ENCODE measurements at places on chromosomes 2 and 18.

GRCh38 chr2:41170589-41170988 is 718.7 kb upstream of the SLC8A1 start:
- DNase-seq = no peak

DNA sequence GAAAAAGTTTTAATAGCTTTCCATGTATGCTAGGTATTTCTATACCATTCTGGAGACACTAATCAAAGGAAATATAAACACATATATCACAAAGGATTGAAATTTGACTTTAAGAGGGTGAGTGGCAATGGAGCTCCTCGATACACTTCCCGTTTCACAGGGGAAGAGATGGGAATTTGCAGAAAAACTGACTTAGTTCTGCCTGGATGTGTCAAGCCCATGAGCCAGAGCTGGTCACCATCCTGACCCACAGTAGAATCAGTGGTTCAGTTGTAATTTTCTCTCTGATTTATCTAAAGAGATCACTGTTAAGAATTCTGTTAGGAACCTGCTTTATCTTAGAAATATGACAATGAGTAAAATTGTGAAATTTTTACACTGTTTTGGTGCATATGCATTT is 34.2 kb downstream of the PLCL1 start:
- no peak for DNase-seq

DNA sequence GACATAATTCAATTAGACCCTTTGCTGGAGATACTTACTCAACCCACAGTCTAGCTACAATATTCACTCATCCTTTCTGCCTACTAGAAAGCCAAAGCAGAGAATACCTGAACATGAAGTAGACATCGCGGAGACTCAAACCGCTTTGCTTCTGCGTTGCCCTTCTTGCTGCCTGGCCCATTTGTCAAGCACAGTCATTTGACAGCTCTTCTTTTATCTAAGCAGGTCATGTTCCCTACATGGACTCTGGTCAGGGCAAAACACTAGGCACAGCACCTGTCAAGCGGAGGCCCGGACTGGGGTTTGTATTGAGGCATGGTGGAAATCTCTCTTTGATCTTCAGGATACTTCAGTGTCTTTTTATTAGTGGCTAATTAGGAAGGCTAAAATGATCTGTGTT is 89.7 kb downstream of the FARSB start:
- DNase-seq = no peak

DNA sequence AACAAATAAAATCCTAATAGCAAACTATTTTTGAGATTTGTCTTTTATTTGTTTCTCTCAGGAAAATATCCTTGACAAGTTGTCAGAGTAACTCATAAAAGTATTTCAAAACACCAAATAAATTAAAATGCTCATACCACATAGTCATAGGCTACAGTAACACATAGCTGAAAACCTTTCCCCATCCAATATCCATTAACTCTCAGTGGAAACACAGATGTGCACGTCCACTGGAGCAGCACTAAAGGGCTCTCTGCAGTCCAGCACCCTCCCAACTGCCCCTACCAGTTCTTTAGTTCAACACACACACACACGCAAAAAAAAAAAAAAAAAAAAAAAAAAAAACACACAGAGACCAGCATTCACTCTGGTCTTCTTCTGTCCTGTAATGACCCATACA is 879 bp upstream of the XDH start:
- no peak for DNase-seq

DNA sequence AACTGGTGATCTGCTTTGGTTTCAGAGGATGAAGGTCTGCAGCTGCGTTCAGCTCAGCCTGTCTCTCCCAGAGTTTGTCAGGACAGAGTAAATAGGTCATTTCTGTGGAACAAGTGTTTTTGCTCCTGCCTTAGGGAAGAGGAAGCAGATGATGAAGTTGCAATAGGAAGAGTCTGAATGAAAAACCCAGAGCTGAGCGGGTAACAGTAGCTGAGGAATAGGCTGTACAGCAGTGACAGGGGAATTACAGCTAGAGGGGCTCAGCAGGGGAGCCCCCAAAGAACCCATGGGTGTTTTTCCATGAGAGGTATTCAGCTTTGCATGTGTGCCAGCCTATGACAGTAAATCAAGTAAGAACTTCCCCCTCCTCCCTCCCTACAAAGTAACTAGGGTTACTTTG is 10.3 kb upstream of the CYBRD1 start:
- no peak for DNase-seq

- no peak for DNase-seq
Measured at GRCh38 chr18:48962994-48963561, 12.3 kb upstream of the SMAD7 start.

- no peak for DNase-seq
Measured at GRCh38 chr18:25604894-25605597, 253.1 kb upstream of the ZNF521 start.

DNA sequence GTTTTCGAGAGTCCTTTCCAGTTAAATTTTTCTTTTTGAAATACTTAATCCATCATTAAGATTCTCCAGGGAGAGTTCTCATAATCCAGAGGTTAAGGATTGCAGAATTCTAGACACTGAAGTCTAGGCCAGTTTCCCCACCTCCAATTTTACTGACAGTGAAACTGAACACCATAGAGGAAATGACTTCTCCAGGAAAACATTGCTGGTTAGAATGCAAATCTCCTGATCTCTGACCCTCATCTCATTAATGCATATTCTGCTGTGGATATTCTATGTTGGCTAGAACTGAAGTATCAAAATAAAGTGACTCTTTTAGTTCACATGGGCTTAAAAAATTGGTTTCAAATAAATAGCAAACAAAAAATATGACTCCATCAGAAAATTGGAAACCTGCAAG is 105.8 kb upstream of the UGP2 start:
- DNase-seq = no peak

DNA sequence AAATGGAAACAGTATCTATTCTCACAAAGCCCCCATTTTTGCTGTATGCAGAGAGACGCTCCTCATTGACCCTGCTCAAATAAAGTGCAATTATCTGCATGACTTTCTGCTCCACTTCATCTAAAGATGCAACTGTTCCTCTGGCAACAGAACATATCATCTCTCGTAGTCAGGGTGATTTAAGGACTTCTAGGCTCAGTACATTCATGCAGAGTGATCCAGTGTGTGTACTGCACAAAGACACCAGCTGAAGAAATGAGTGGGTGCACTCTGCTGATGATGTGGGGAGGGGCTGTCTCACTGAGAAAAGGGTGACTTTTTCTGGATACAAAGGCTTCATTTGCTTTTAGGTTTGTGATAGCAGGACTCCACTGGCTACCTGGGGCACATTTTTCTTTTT is 355.2 kb downstream of the GALNT13 start:
- DNase-seq = no peak

- DNase-seq = no peak
Measured at GRCh38 chr2:147375073-147375472, 469.8 kb upstream of the ACVR2A start.

DNA sequence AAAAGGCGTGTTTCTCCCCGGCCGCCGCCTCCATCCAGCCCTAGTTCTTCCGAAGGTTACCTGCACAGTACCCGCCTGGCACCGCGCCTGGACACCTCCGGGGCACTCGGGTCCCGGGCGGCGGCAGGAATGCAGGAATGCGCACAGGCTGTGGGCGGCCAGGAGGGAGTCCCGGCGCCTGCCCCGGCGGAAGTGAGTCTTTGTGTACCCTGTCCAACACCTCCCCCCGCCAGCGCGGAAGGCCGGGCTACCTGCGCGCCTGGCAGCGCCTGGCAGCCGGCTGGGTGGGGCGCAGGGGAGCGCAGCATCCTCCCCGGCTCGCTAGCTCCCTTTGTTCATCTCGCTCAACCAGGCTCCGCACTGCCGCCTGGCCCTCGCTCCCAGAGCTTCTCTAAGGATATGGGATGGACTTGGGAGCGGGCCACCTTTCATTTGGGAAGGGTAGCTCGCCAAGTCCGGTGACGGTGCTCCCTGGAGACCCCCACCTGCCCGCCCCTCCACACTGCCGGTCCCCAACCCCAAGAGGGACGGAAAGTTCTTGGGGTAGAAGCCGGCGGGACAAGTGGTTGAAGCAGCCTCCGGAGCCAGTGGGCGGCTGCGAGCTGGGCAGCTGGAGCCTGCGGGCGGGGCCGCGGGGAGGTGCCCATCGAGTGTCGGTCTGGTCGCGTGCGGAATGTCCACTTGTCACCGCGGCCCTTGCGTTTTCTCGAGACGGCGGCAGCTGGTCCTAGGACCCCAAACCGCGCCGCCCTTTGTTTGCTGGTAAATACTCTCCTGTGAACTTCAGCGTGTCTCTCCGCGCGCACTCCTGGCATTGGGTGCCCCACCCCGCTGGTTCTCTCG is 1.2 kb upstream of the ST6GAL2 start:
- no peak for DNase-seq

GRCh38 chr2:57908736-57909161 is 137.9 kb upstream of the VRK2 start:
- no peak for DNase-seq

DNA sequence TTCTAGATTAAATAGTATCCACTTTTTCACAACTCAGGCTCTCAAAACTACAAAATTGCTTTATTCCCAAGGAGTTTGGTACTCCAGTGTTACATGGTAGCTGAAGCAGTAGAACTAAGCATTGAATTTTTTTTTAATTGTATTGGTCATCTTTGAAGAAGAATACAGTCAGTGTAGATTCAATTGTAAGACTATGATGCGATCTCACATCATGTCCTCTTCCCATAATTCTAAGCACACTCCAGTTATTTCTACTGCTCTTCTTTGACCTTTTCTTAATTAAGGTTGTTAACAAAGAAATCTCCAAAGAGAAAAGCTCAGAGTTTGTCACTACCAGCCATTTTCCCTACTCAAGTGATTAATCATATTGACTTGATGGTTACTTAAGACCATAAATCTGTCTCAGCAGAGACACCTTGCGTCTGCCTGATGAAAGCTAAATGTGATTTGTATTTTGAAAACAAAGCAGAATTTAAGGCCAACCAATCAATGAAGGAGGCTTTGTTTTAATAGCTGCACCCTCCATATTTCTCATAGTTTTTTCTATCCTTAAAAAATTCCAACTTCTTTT is 130.2 kb downstream of the DTNA start:
- no peak for DNase-seq

GRCh38 chr2:149224543-149224942 is 105.8 kb upstream of the LYPD6 start:
- no peak for DNase-seq

- DNase-seq = peak; percentile 51
Measured at GRCh38 chr2:84946204-84947009, 24.6 kb upstream of the KCMF1 start.

GRCh38 chr2:34729845-34730244 is 1130.7 kb upstream of the FAM98A start:
- no peak for DNase-seq

DNA sequence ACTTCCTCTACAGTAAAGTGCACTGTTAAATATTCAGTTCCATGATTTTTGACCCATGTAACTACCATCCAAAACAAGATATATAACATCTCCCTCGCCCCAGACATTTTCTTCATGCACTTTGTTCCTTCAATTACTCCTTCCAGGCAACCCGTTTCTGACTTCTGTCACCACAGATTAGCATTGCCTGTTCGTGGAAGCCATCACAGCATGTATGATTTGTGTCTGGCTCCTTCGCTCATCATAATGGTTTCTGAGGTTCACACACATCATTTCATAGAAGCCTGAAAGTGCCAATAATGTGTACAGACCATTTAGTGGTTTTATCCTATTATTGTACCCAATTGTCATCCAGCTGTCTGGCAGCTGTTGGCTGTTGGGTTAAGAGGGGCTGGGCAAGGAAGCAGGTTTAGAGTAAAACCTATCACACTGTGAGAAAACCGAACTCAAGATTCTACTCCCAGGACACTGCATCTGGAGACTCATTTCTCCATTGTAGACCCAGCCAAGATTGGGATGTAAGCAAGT is 16.1 kb downstream of the ARHGAP28 start:
- DNase-seq = no peak

DNA sequence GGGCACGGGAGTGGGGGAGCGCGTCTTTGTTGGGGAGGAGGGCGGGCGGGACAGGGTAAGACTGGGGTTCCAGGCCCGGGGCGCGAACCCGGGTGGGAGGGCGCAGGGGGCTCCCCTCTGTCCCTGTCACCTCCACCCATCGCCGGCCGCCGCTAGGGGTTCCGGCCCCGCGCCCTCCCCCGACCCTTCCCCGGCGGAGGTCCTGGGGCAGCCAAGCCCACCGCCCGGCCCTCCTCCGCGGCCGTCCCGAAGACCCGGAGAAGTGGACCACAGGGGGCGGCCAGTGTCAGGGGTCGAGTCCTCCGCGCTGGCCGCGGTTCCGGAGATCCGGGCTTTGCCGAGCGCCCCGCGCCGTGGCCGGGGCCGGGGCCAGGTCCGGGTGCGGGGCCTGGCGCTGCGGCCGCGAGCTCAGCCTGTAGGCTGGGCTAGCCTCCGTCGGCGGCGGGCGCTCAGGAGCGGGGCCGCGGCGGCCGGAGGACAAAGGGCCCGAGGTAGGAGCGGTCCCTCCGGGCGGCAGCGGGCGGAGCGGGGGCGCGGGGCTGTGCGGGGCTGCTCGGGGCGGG is 16.6 kb upstream of the E2F6 start:
- no peak for DNase-seq

DNA sequence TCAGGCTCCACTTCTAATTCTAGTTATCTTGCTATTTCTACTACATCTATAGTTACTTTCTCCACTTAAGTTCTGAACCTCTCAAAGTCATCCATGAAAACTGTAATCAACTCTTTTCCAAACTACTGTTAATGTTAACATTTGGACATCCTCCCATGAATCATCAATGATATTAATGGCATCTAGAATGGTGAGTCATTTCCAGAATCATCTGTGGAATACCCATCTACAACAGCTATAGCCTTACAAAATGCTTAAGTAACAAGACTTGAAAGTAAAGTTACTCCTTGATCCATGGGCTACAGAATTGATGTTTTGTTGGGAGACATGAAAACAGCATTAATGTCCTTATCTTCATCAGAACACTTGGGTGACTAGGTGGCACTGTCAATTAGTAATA is 35.4 kb downstream of the BARD1 start:
- no peak for DNase-seq

- DNase-seq = no peak
Measured at GRCh38 chr2:222930862-222931261, 70.0 kb downstream of the ACSL3 start.

GRCh38 chr2:9377461-9378097 is 45.7 kb downstream of the ITGB1BP1 start:
- DNase-seq = no peak

GRCh38 chr18:42838546-42839145 is 276.8 kb downstream of the RIT2 start:
- DNase-seq = no peak

GRCh38 chr18:61360404-61361383 is 27.5 kb downstream of the CDH20 start:
- DNase-seq = no peak

DNA sequence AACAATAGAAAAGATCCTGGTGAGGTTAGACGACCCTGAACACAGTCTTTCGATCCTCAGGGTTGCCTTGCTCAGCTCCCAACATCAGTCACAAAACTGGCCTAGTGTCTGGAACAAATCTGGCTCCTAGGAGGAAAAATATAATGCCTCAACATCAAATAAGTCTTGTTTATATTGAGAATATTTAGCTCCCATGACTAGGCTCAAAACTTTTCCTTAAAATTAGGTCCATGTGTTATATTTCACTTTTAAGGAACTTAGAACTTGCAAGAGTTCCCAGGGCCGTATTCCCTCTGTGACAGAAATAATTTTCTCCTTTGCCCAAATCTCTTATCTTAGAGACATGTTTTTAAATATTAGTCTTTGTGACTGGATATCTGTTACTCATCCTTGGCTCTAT is 819.7 kb upstream of the ZEB2 start:
- no peak for DNase-seq

- DNase-seq = no peak
Measured at GRCh38 chr2:2998971-2999370, 378.6 kb downstream of the EIPR1 start.

- no peak for DNase-seq
Measured at GRCh38 chr2:53751728-53752127, 15.9 kb upstream of the CHAC2 start.

GRCh38 chr2:162538967-162539366 is 195.0 kb downstream of the GCA start:
- no peak for DNase-seq
